NCI-H1694 (cell line): ENCODE measurements at places on chromosomes 3 and 15.

DNA sequence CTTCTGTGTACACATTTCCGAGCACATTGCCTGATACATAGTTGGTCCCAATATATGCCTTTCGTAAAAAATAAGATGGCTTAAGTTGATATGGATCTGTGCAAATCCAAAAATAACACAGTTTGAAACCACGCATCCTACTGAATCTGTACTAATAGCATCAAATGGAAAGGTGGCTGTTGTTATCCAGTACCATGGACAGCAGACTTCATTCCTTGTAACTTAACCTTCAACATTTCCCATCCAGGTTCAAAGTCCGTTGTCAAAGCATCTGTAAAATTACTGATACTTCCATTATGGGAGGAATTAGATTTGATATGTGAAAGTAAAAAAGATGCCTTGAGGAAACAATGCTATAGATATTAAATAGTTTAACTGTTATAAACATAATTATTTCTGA lies 65.5 kb upstream of the C3orf49 start:
- DNase-seq, result no peak

- DNase-seq, result no peak
These were observed 255.2 kb downstream of the LSAMP start for GRCh38 chr3:116190095-116190494.

GRCh38 chr15:100383302-100384107 lies 41.7 kb upstream of the ADAMTS17 start:
- no peak for DNase-seq

- DNase-seq, result no peak
These were observed 448.6 kb upstream of the GOLIM4 start for GRCh38 chr3:168544097-168544957.

DNA sequence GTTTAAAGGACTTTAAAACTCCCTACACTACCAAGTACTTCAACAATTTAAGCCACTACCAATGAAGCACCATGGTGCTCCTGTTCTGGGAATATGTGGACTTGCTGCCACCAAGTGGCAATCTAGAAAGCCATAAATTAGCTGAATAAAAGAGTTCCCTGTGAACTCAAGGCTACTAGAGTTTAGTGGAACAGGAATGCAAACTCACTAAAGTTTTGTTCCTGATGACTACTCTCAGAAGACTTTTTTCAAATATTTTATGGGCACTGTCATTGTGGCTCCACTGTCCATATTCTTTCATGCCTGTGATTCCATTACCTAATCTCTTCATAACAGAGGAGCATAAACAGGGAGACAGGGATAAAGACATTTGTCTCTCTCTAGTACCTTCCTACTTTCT lies 63.9 kb downstream of the TMCC1 start:
- peak; percentile 60 for DNase-seq

DNA sequence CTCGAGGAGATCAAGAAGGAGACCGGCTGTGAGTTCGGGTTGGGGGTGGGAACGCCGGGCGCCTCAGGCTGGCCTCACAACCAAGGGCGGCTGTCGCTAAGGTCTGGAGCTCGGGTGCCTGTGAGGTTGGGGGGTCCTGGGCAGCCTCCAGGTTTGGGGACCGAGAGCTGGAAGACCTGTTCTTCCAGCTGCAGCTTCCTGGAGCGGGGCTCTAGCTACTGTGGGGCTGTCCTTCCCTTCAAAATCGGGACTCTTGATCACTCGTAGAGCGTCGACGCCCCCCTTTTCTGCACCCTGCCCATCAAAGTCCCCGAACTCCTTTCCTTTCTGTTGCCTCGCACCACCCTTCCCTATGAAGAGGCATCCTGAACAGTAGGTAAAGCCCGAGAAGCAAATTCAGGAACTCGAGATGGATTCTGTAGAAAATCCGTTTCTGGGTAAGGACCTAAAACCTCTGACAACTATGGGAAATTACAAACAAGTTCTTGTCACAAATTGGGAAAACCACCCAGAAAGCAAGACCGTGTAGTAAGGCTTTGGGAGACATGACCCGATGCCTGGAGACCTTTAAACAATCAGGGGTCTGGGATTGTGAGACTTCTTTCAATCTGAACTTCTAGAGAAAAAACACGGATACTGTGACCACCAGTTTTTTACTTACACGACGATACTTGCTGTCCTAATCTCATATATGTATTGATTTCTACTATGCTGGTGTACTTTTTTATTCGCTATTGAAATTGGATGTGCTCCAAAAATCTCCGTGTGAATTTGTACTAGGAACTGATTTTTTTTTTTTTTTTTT lies 556 bp downstream of the CHP1 start:
- DNase-seq, result no peak
